ENCODE measurements at places on chromosomes 16 and 17. TPM values are rescaled to one million over a fixed set of nuclear protein-coding genes. Genes with fewer than 3 reads are reported as not detected.

The KRTAP2-3 gene
- total RNA-seq = not detected

- no peaks in the 10 kb centered on the region for H3K27me3 ChIP-seq
- DNase-seq = peak; percentile 52
- peak overlapping the region; percentile 37 for H3K4me3 ChIP-seq
- H3K4me1 ChIP-seq = peaks cover 65% of the 10 kb centered on the region
- peaks cover 69% of the 10 kb centered on the region for H3K36me3 ChIP-seq
Observed at GRCh38 chr17:80861892-80862291, 129.7 kb upstream of the CHMP6 start.

- H3K36me3 ChIP-seq = no peaks in the 10 kb centered on the region
- peaks cover 21% of the 10 kb centered on the region for H3K27me3 ChIP-seq
- no peaks in the 10 kb centered on the region for H3K4me1 ChIP-seq
- no peak overlapping the region for H3K4me3 ChIP-seq
- no peak for DNase-seq
Observed at GRCh38 chr17:50604513-50604912, 30.2 kb upstream of the ABCC3 start.

The NRN1L gene
- total RNA-seq = not detected

DNA sequence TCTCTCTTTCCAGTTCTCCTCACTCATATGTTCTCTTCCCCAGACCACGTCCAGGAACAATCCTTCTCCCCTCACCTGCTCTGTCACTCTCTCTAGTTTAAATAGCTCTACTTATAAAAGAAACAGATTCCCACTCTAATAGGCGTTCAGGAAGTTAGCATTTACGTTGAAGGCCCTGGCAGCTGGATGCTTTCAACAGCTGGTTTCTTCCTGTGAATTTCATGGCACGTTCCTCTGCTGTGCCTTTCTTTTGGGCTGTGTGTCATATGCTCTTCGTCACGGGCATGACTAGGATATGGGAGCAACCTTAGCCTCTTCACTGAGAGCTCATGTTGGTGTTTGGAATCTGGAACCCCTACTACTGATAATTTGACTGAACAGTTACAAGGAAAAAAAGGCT is 73.2 kb downstream of the ZNF18 start:
- no peak overlapping the region for H3K27ac ChIP-seq
- H3K4me1 ChIP-seq = no peaks in the 10 kb centered on the region
- H3K27me3 ChIP-seq = peaks cover 7% of the 10 kb centered on the region
- H3K4me3 ChIP-seq = no peak overlapping the region

The MT3 gene
- total RNA-seq = 24.3 TPM

The CEP295NL gene
- 0.19 TPM for total RNA-seq

GRCh38 chr17:253091-253846 is 71.8 kb upstream of the DOC2B start:
- no peaks in the 10 kb centered on the region for H3K27me3 ChIP-seq
- H3K4me3 ChIP-seq = no peak overlapping the region
- no peak overlapping the region for H3K27ac ChIP-seq
- H3K36me3 ChIP-seq = no peaks in the 10 kb centered on the region
- DNase-seq = no peak
- peaks cover 3% of the 10 kb centered on the region for H3K4me1 ChIP-seq

DNA sequence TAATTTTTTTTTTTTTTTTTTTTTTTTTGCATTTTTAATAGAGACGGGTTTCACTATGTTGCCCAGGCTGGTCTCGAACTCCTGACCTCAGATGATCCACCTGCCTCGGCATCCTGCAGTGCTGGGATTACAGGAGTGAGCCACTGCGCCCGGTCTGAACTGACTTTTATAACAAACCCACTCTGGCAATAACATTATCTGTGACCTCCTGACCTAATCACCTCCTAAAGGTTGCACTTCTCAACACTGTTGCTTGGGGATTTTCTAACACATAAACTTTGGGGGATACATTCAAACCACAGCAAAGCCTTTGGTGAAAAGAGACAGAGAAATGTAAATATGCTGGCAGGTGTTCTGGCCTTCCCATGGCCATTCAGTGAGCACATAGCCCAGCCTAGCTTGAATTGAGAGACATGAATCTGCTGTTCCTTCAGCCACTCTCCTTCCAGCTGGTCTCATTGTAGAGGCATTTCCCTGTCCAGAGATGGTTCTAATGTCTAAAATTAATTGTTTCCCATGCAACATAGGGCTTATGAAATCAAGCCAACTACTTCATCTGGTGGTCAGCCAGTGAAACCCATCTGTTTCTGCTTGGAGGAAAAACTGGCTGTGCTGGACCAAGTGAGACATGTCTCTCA is 28.3 kb downstream of the LYRM1 start:
- no peaks in the 10 kb centered on the region for H3K4me1 ChIP-seq
- no peak overlapping the region for H3K4me3 ChIP-seq
- no peak overlapping the region for H3K27ac ChIP-seq
- peaks cover 13% of the 10 kb centered on the region for H3K36me3 ChIP-seq

The CNOT1 gene
- total RNA-seq = 295 TPM

The TSR1 gene
- 120 TPM for total RNA-seq

GRCh38 chr17:77325577-77326075 is 184.9 kb downstream of the SEC14L1 start:
- no peaks in the 10 kb centered on the region for H3K27me3 ChIP-seq
- H3K4me1 ChIP-seq = peaks cover 40% of the 10 kb centered on the region
- DNase-seq = no peak
- no peak overlapping the region for H3K4me3 ChIP-seq
- peaks cover 3% of the 10 kb centered on the region for H3K36me3 ChIP-seq
- H3K27ac ChIP-seq = peak overlapping the region; percentile 91

DNA sequence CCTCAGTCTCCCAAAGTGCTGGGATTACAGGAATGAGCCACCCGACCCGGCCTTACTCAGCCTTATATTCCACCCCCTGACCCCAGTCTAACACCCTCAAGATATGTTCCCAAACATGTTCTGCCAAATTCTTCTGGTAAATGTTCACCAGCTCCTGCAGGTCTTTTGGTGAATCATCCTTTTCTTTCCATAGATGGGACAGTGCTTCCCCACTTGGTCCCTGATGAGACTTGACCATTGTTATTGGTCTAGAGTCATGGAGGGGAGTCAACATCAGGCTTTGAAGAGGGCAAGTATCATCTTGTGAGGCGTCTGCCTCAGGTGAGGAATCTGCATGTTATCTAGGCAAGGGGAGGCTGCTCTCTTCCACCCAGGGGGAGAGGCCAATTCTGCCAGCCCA is 10.4 kb upstream of the RUNDC3A start:
- H3K4me3 ChIP-seq = no peak overlapping the region
- no peak for DNase-seq
- H3K27ac ChIP-seq = no peak overlapping the region
- H3K36me3 ChIP-seq = no peaks in the 10 kb centered on the region
- peaks cover 5% of the 10 kb centered on the region for H3K4me1 ChIP-seq

DNA sequence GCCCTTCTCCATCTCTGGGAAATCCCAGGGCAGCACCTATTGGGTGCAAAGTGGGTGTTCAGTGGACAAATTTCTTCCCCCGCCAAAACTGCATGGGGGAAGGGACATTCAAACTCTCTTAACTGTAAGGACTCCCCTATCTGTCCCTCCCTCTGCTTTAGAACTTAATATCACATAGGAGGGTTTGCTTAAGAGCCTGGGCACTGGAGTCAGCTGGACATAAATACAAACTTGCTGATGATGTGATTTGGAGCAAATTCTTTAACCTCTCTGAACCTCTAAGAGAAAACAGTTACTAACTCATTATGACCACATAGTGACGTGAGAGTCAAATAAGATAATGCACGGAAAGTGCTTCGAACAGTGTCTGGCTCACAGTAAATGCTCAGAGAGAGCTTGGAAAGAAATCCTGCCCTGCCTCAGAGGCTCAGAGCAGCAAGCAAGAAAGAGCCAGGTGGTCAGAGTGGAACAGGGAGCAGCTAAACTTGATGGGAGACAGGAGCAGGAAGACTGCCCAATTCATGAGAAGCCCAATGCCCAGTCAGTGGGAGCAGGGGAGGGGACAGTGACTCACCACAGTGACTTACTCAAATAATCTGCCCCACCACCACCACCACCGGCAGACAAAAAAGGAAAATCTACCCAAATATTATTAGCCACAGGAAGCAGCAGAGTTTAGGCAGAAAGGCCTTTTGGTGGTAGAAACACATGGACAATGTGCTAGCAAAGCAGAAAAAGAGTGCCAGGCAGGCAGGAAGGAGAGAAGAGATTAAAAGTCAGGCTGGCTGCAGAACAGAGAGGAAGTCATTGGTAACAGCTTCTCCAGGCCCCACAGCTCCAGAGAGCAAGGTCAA is 23.9 kb upstream of the CCL1 start:
- no peak overlapping the region for H3K4me3 ChIP-seq
- H3K27ac ChIP-seq = no peak overlapping the region
- DNase-seq = no peak
- no peaks in the 10 kb centered on the region for H3K36me3 ChIP-seq

The CDH16 gene
- not detected for total RNA-seq

- H3K4me1 ChIP-seq = peaks cover 5% of the 10 kb centered on the region
- no peak for DNase-seq
- H3K27ac ChIP-seq = no peak overlapping the region
Observed at GRCh38 chr17:75697651-75698291, 23.5 kb upstream of the ITGB4 start.

The CSH1 gene
- not detected for total RNA-seq

DNA sequence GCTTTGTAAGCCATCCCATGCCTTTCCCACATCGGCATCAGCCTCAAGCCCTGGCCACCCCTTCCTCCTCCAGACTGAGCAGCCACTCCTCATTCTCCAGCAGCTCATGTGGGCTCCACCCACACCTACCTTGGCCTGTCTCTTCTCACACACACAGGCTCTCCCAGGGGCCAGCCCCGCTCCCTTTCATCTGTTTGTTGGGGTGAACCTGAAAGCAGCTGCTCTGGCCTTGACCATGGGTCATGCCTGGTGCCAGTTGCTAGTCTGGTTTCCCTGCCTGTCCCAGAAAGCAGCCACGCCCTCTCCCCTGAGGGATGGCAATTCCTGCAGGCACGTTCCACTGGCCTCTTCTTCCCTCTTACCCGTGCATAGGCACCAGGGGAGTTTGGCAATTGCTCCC is 11.4 kb upstream of the TMEM238L start:
- no peaks in the 10 kb centered on the region for H3K27me3 ChIP-seq
- H3K36me3 ChIP-seq = no peaks in the 10 kb centered on the region
- H3K4me3 ChIP-seq = no peak overlapping the region
- H3K27ac ChIP-seq = no peak overlapping the region

DNA sequence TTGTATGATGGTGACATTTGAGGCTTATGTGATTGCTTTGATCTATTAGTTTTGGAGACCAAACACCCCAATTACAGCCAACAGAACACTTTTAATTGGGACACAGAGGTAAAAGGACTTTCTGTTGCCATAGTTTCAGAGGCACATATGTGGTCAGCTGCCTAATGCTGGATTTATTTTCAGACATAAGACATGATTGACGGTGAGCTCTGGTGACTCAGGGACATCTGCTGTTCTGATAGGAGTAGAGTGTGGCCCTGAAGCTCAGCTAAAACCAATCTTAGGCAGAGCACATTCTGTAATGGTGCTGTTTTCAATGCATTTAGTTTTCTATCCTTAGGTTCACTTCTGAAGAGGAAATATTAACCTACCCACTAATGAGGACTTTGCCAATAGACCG is 247.1 kb downstream of the UTP18 start:
- no peak overlapping the region for H3K4me3 ChIP-seq
- H3K36me3 ChIP-seq = no peaks in the 10 kb centered on the region
- H3K27ac ChIP-seq = no peak overlapping the region
- peaks cover 3% of the 10 kb centered on the region for H3K4me1 ChIP-seq
- peaks cover 26% of the 10 kb centered on the region for H3K27me3 ChIP-seq

The FBXO39 gene
- not detected for total RNA-seq

DNA sequence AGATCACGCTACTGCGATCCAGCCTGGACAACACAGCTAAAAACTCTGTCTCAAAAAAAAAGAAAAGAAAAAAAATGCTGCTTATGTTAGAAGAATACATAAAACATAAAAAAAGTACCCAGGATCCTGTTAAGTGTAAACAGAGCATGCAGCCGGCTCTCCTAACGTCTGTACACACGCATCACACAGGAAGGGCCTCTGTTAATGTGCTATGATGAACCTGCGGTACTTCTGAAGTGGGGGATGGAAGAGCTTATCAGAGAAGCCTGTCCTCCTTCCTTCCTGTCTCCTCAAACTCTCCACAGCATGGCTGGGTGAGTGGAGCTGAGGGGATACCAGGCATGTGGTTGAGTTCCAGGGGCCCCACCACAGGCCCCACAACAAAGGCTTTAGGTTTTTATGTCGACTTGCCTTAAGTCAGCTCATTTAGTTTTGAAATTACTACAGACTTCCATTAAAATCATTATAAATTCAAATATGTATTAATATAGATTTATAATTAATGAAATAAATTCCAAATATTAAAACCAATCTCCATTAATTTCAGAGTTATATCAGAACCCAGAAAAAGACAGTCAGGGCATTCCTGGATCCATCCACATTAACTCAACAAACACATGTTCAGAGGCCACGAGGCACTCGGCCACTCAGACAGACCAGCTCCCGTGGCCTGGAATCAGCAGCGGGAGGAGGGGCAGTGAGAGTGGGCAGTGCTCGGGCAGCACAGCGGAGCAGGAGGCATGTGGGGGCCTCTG is 11.7 kb downstream of the CCDC57 start:
- H3K27me3 ChIP-seq = no peaks in the 10 kb centered on the region
- DNase-seq = peak; percentile 77
- peaks cover 23% of the 10 kb centered on the region for H3K36me3 ChIP-seq
- H3K4me1 ChIP-seq = peaks cover 57% of the 10 kb centered on the region
- H3K27ac ChIP-seq = peak overlapping the region; percentile 80

The SPATA22 gene
- not detected for total RNA-seq

The SPSB3 gene
- total RNA-seq = 12.8 TPM

The BAHCC1 gene
- 0.08 TPM for total RNA-seq

GRCh38 chr17:40097931-40098845 is 2.2 kb downstream of the NR1D1 start:
- peaks cover 72% of the 10 kb centered on the region for H3K4me1 ChIP-seq
- peaks cover 37% of the 10 kb centered on the region for H3K36me3 ChIP-seq
- H3K27me3 ChIP-seq = no peaks in the 10 kb centered on the region
- DNase-seq = no peak
- peak overlapping the region; percentile 94 for H3K4me3 ChIP-seq

DNA sequence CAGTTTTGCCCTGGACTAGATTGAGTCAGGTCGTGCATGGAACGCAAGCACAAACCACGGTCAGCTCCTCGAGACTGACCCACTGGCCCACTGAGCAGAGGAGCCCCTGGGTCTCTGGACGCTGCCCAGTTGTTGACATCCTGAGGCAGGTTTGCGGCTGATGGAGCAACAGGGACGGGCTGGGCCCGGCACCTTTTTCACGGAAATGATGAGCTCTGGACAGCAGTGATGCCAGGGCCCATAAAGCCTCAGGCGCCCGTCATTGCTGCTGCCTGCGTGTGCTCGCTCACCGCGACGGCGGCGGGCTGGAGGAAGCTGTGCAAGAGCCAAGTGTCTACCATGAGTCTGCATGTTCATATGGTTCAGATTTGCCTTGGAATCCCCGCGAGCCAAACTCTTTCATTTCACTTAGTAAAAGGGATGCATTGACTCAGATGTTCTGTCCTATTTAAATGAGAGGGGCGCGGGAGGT is 30.8 kb upstream of the CRISPLD2 start:
- H3K4me3 ChIP-seq = no peak overlapping the region
- H3K27ac ChIP-seq = no peak overlapping the region
- H3K4me1 ChIP-seq = peaks cover 2% of the 10 kb centered on the region
- H3K27me3 ChIP-seq = no peaks in the 10 kb centered on the region

The TUBG2 gene
- 7.1 TPM for total RNA-seq

Measured in activated naive CD8-positive, alpha-beta T cell treated with anti-CD3 and anti-CD28 coated beads for 36 hours (primary cell).